Right kidney (tissue), 9 donors: ENCODE measurements at places on chromosomes 1 and 21.
A peak's percentile ranks its signal among the peaks of the same experiment; 100 is the strongest.

DNA sequence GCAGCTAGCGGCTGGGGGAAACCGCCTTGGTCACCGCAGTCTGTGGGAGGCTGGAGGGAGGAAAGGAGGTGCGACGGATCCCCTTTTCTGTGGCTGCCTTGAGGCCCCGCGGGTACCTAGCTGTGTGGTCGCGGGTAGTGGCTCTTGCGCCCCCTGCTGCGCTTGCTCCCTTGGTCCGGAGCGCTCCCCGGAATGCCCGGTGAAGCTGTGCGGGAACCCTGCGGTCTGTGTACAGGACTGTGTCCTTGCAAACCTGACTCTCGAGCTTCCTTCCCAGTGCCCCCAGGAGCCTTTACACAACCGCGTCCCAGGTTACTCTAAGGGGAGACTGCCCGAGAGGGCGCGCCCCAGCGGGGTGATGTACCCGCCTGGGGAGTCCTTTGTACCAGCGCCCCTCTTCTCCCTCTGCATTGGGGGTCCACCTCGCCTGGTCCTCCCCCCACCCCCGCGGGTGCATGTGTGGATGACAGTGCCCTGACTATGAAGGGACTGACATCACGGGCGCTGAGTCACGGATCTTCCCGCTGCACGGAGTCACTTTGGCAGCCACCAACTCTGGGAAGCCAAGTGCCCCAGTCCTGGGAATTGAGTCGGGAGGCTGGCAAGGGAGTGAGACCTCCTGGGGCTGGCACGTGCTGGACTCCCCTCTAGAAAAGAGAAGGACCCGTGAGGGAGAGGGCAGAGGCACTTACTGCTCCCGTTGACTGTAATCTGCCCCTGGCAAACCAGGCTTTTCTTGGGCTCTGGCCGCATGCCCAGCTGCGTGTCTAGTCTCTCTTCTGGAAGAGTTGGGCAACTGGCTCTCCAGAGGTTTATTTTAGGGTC is 816 bp downstream of the IL6R start:
- peak; percentile 86 for DNase-seq

DNA sequence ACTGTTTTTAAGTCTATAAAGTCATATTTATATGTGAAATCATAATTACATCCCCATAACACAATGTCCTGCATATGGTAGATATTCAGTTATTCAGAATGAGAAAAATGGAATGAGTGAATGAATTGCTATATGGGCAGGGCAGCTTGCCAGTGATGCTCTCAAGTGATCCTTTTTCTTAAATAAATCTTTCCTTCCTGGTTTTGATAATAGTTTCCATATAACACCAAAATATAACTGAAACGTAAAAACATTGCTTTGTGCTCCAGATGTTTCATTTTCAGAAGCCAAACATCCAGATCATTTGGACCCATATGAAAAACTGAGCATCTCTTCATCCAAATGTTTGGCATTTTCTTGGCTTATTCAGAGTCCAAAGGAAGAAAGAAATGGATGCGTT is 30.2 kb upstream of the RGS8 start:
- DNase-seq: no peak

- DNase-seq: no peak
These were observed 63.6 kb downstream of the KCNT2 start for GRCh38 chr1:196544617-196545016.

GRCh38 chr1:64935551-64936155 is 30.7 kb downstream of the JAK1 start:
- no peak for DNase-seq

DNA sequence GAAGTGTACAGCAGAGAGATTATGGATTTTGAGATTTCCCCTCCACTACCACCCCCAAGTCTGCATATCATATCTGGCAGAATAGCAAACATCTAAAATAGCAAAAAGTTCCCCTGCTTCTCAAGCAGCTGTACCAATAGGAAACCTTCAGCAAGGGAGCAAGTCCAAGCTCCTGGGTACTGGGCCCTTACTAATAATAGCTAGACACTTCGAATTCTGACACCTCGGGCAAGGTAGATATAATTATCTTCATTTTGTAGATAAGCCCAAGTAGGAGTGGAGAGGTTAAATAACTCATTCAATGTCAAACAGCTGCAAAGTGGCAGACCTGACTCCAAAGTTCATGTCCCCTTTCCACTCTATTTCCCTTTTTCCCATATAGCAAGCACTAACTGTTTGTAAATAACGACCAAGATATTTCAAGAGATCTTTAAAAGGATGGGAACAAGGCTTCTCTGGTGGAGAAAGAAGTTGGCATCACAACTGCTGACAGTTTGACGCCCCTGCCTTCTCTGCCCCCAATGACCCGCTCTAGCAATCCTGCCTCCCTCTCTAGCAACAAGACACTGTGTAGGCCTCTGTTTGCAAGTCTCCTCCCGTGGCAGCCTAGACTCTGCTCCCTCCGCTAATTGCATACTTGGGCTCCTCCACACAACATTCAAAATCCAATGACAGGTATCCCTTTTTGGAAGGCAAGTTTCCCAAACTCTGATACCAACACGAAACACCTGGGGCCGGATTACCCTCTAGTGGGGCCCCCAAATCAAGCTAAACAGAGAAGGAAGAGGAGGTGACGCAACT is 18.7 kb upstream of the ADAR start:
- DNase-seq: no peak

DNA sequence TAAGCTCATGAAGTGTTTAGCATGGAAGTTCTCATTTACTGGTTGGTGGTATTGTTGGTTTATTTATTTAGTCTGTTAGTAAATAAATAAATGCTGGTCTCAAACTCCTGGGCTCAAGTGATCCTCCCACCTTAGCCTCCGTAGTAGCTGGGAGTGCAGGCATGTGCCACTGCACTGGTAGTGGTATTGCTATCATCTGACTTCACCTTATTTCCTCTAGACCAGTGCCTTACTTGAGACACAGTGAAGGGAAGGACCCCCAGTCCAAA is 1.4 kb upstream of the SLC2A1 start:
- no peak for DNase-seq

- no peak for DNase-seq
These were observed 189.9 kb upstream of the CACYBP start for GRCh38 chr1:174809755-174810280.

DNA sequence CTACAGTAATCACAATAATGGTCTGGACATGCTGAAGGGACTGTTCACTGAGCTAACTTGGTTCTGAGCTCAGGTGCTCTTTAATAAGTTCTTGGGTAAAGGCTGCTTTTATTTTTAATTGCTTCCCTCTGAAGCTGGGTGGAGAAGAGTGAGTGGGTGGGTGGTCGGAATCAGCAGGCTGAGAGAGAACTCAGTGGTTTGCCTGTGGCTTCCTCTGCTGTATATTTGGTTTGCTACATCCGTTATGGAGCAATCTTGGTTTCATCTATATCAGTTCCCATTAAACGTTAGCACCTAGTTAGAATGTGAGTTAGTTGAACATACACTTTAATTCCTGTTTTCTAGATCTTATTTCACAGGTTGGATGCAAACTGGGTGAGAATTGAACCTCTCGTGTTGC is 23.3 kb downstream of the CNIH4 start:
- no peak for DNase-seq

- no peak for DNase-seq
These were observed 87.7 kb downstream of the POFUT2 start for GRCh38 chr21:45200031-45200430.

GRCh38 chr1:101732261-101732660 is 264.5 kb downstream of the OLFM3 start:
- no peak for DNase-seq

DNA sequence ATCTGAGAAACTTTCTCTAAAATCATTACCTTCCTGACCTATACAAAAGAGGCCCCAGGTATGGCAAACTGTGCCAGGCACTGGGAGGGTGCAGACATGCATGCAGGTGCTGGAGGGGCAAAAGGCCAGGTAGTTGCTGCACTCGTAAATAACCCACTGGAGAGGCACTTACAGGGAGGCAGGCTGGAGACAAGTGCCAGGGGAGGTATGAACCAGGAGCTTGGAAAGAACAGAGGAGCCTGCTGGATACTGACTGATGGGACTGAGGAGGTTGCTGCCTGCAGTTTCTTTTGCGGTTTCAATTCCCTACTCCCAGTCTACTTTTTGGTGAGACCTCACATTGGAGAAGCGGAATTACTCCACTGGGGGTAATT is 113.9 kb downstream of the DSCAM start:
- no peak for DNase-seq

DNA sequence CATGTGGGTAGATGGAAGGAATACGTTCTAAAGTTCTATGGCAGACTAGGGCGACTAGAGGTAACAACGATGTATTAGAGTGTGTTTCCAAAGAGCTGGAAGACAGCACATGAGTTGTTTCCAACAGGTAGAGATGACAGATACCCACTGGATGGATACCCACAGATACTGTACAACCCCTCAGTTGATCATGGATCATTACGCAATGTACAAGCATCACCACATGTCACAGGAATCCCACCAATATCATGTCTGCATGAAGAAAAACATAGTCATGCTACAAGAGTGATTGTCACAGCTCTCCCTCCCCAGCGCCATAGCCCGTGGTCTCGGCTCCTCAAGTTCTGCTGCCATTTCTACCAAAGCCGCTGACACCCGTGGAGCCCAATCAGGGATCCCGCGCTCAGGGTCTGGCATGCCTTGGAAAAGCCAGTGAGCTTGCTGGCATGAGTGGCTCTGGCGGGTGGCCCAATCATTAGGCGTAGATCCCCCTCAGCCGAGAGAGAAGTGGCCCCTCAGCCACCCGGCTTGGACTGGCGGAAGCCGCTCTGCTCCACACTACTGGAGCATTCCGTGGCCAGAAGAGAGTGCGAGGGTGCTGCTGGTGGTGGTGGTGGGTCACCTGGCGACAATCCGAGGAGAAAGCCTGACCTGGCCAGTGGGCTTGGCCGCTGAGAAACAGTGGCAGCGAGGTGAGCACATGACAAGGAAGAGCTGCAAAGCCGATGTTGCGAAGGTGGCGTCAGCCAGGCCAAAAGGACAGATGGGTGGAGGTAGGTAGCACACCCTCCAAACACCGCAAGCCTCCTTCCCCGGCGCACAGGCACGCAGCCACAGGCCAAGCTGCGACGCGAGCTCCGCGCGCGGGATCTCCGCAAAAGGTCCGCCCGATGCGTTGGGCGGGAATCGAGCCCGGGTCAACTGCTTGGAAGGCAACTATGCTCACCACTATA is 65.7 kb upstream of the FCGR2A start:
- DNase-seq: peak; percentile 49

- DNase-seq: no peak
These were observed 18.5 kb downstream of the FAM89A start for GRCh38 chr1:231021540-231022031.

GRCh38 chr1:228938537-228938901 is 203.2 kb downstream of the RHOU start:
- no peak for DNase-seq
